Activated naive CD4-positive, alpha-beta T cell treated with anti-CD3 and anti-CD28 coated beads for 36 hours (primary cell): ENCODE measurements at places on chromosomes 7 and 10. TPM values are rescaled to one million over a fixed set of nuclear protein-coding genes. Genes with fewer than 3 reads are reported as not detected.

SLC13A1 gene
- not detected for total RNA-seq

- no peak for DNase-seq
- no peaks in the 10 kb centered on the region for H3K27me3 ChIP-seq
- H3K4me3 ChIP-seq, result no peak overlapping the region
- no peaks in the 10 kb centered on the region for H3K36me3 ChIP-seq
- H3K27ac ChIP-seq, result no peak overlapping the region
- H3K4me1 ChIP-seq, result no peaks in the 10 kb centered on the region
Observed at GRCh38 chr10:64275774-64276173, 754.6 kb downstream of the REEP3 start.

GRCh38 chr10:86345859-86346798, 20.5 kb downstream of the GRID1 start:
- no peaks in the 10 kb centered on the region for H3K4me1 ChIP-seq
- peaks cover 3% of the 10 kb centered on the region for H3K27me3 ChIP-seq
- H3K4me3 ChIP-seq, result no peak overlapping the region
- no peaks in the 10 kb centered on the region for H3K36me3 ChIP-seq
- no peak for DNase-seq
- H3K27ac ChIP-seq, result no peak overlapping the region

GRCh38 chr7:113113912-113114311, 4.4 kb downstream of the SMIM30 start:
- H3K27me3 ChIP-seq, result no peaks in the 10 kb centered on the region
- H3K4me1 ChIP-seq, result peaks cover 12% of the 10 kb centered on the region
- DNase-seq, result peak; percentile 10

EIF5AL1 gene
- total RNA-seq, result 2.6 TPM

DNA sequence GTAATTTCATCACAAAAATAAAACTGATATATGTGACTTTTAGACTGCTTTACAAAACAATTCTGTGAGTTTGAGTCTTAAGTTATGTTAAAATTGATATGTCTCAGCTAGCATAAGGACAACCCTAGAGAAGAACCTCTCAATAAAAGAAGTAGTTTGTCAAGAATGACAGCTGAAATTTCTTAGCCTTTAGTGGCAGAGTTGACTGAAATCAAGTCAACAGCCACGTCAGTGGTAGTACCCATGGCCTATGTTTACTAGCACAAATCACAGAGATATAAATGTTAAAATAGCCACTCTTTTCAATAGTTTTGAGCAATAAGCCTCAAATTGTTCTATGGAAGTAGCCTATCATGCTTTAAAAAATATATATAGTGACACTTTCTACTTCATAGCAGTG, 138.9 kb upstream of the FERD3L start:
- no peaks in the 10 kb centered on the region for H3K4me1 ChIP-seq
- no peak overlapping the region for H3K27ac ChIP-seq
- no peak for DNase-seq
- H3K36me3 ChIP-seq, result no peaks in the 10 kb centered on the region
- no peaks in the 10 kb centered on the region for H3K27me3 ChIP-seq

GRCh38 chr7:137880432-137880831, 33.7 kb upstream of the DGKI start:
- peaks cover 55% of the 10 kb centered on the region for H3K36me3 ChIP-seq
- no peak overlapping the region for H3K4me3 ChIP-seq
- peaks cover 9% of the 10 kb centered on the region for H3K4me1 ChIP-seq
- DNase-seq, result no peak
- no peaks in the 10 kb centered on the region for H3K27me3 ChIP-seq

PDZD8 gene
- total RNA-seq, result 15.8 TPM

EBLN1 gene
- total RNA-seq, result not detected

GRCh38 chr10:19416164-19416563, 367.6 kb downstream of the MALRD1 start:
- H3K4me3 ChIP-seq, result no peak overlapping the region
- no peaks in the 10 kb centered on the region for H3K36me3 ChIP-seq
- DNase-seq, result no peak
- no peaks in the 10 kb centered on the region for H3K4me1 ChIP-seq

TDRD1 gene
- 0.79 TPM for total RNA-seq

CTAGE4 gene
- 1.5 TPM for total RNA-seq

DNA sequence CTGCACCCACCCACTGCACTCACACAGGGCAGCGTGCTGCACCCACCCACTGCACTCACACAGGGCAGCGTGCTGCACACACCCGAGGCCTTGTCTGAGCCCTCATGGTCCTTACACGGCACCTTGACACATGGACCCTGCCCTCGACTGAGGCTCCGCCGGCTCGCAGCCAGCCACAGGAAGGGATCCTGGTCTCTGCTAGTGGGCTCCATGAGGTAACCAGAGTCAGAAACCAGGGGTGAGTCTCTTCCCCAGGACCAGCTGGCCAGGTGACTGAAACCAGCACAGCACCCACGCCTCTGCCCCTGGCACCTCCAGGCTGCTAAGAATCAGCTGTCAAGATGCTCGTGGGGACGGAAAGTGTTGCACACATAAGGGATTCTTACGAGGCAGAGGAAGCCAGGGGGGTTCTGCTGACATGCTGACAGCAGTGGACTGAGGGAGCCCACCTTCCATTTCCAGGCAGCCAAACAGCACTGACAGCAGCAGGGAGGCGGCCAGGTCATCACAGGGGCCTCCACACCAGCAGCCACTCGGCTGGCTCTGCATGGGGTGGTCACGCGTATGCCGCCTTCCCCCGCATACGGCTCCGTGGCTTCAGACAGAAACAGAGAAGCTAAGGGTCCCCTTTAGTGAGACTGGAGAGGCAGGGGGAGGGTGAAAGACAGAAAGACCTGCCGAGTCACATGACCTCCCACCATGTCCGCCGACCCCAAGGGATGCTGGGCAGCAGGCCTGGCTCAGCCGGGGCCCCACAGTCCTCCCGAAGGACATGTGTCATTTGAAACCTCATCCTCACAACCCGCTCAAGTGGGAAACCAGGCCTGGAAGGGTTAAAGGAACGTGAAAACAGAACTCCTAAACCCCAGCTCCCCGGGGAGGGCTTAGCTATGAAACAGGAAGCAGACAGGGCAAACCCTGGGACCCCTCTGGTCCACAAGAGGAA, 34.2 kb downstream of the GPER1 start:
- no peaks in the 10 kb centered on the region for H3K27me3 ChIP-seq
- peaks cover 12% of the 10 kb centered on the region for H3K4me1 ChIP-seq
- H3K36me3 ChIP-seq, result peaks cover 14% of the 10 kb centered on the region
- H3K27ac ChIP-seq, result no peak overlapping the region
- no peak overlapping the region for H3K4me3 ChIP-seq

NKX2-3 gene
- total RNA-seq, result not detected

GRCh38 chr10:102444851-102445250, 6.5 kb downstream of the C10orf95 start:
- no peak overlapping the region for H3K27ac ChIP-seq
- peaks cover 9% of the 10 kb centered on the region for H3K4me1 ChIP-seq
- DNase-seq, result no peak

CHRM2 gene
- not detected for total RNA-seq

RNF133 gene
- not detected for total RNA-seq

LARP4B gene
- total RNA-seq, result 69.3 TPM

DNA sequence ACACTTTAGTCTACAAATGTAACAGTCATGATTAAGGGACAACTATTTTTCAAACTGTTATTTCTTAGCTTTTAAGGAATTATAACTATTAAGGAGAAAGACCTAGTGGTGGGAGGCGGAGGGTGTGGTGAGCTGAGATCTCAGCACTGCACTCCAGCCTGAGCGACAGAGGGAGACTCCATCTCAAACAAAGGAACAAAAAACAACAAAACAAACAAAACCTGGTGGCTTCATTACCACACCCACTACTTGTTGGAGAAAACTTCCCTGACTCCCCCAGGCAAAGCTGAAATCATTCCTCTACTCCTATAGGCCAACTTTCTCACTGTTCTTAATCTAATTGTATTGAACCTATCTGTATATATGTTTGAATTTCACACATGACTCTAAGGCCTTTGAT, 3.2 kb downstream of the POLR1F start:
- H3K27me3 ChIP-seq, result no peaks in the 10 kb centered on the region
- H3K27ac ChIP-seq, result no peak overlapping the region
- DNase-seq, result no peak
- peaks cover 48% of the 10 kb centered on the region for H3K4me1 ChIP-seq
- peaks cover 16% of the 10 kb centered on the region for H3K36me3 ChIP-seq

DNA sequence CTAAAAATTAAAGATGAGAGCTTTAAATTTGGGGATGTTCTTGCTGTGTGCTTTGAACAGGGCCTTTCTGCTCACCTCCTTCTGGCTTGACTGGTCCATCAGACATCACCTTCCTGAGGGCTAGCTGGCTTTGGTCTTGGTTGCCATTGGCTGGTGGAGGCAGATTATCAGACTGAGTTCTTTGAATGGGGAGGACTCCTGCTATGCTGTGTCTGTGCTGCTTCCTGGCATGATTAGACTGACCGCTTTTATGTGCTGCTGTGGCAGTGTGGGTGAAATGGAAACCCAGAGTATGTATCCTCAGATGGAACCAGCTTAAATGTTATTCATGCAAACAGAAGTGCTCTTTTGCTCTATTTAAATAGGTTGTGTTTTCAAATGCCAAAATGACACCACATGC, 341.6 kb downstream of the PCLO start:
- H3K4me1 ChIP-seq, result no peaks in the 10 kb centered on the region
- H3K36me3 ChIP-seq, result no peaks in the 10 kb centered on the region
- no peak overlapping the region for H3K27ac ChIP-seq

DNA sequence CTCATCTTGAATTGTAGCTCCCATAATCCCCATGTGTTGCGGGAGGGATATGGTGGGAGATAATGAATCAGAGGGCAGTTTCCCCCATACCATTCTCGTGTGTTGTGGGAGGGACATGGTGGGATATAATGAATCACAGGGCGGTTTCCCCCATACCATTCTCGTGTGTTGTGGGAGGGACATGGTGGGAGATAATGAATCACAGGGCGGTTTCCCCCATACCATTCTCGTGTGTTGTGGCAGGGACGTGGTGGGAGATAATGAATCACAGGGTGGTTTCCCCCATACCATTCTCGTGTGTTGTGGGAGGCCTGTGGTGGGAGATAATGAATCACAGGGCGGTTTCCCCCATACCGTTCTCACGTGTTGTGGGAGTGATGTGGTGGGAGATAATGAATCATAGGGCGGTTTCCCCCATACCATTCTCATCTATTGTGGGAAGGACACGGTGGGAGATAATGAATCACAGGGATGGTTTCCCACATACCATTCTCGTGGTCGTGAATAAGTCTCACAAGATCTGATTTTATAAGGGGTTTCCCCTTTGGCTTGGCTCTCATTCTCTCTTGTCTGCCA, 271.0 kb downstream of the MAD1L1 start:
- no peaks in the 10 kb centered on the region for H3K27me3 ChIP-seq
- no peak overlapping the region for H3K4me3 ChIP-seq

CLEC5A gene
- total RNA-seq, result not detected

GRCh38 chr10:61244261-61244775, 208.9 kb downstream of the TMEM26 start:
- H3K36me3 ChIP-seq, result no peaks in the 10 kb centered on the region
- no peaks in the 10 kb centered on the region for H3K4me1 ChIP-seq
- H3K27me3 ChIP-seq, result no peaks in the 10 kb centered on the region
- no peak for DNase-seq
- H3K27ac ChIP-seq, result no peak overlapping the region

PDK4 gene
- not detected for total RNA-seq

DNA sequence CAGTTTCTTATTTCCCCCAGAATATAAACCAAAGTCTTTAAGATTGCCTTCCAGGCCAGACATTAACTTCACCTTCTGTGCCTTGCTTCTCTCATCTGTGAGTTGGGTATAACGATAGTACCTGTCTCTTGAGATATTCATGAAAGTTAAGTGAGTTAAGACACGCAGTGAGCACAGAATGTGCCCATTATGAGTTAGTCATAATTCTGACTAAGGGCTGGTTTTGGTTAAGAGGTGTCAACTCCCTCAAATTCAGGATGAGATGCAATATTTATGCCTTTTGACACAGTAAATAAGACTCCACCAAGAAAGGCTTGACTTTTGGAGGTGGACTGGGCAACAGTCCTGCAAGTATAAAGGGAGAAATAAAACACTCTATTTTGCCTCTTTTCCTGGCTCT, 528.7 kb upstream of the IGFBP3 start:
- no peaks in the 10 kb centered on the region for H3K4me1 ChIP-seq
- H3K27ac ChIP-seq, result no peak overlapping the region
- no peak overlapping the region for H3K4me3 ChIP-seq
- H3K36me3 ChIP-seq, result no peaks in the 10 kb centered on the region
- no peaks in the 10 kb centered on the region for H3K27me3 ChIP-seq
- DNase-seq, result no peak

GRCh38 chr7:83365746-83366145, 203.1 kb upstream of the PCLO start:
- H3K4me1 ChIP-seq, result no peaks in the 10 kb centered on the region
- DNase-seq, result no peak
- H3K27ac ChIP-seq, result no peak overlapping the region
- H3K36me3 ChIP-seq, result no peaks in the 10 kb centered on the region
- H3K4me3 ChIP-seq, result no peak overlapping the region

- peak; percentile 83 for DNase-seq
- H3K36me3 ChIP-seq, result no peaks in the 10 kb centered on the region
- no peak overlapping the region for H3K4me3 ChIP-seq
- H3K4me1 ChIP-seq, result peaks cover 37% of the 10 kb centered on the region
- peak overlapping the region; percentile 52 for H3K27ac ChIP-seq
Observed at GRCh38 chr7:50197549-50197948, 104.5 kb upstream of the ZPBP start.

- H3K4me3 ChIP-seq, result no peak overlapping the region
- no peaks in the 10 kb centered on the region for H3K27me3 ChIP-seq
- DNase-seq, result no peak
- no peaks in the 10 kb centered on the region for H3K36me3 ChIP-seq
- no peak overlapping the region for H3K27ac ChIP-seq
Observed at GRCh38 chr7:119696336-119696735, 576.6 kb upstream of the KCND2 start.

ADAP1 gene
- total RNA-seq, result 8.0 TPM

GRCh38 chr7:92025260-92025659, 84.6 kb downstream of the AKAP9 start:
- no peak for DNase-seq
- no peaks in the 10 kb centered on the region for H3K27me3 ChIP-seq
- no peaks in the 10 kb centered on the region for H3K4me1 ChIP-seq
- no peak overlapping the region for H3K4me3 ChIP-seq

GRCh38 chr10:116973371-116973905, 31.5 kb downstream of the SHTN1 start:
- DNase-seq, result no peak
- H3K27me3 ChIP-seq, result peaks cover 6% of the 10 kb centered on the region
- H3K27ac ChIP-seq, result no peak overlapping the region
- no peaks in the 10 kb centered on the region for H3K4me1 ChIP-seq
- H3K4me3 ChIP-seq, result no peak overlapping the region

ABCB4 gene
- not detected for total RNA-seq

DNA sequence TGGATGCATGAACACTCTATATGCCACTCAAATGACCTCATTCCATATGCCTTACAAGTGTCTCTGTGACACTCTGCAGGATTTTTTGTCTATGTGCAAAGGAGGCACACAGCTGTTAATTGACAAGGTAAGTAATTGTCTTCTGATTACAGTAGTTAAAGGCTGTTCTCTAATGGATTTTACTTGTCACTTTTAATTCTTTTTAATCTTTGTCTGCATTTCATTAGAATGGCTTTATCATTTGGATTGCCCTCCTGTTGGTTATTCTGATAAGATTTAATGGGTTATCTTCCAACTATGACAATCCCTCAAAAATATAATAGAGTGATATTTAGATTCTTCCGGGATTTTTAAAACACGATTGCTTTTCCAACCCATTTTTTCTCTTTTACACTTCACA, 290.0 kb upstream of the TEX47 start:
- no peaks in the 10 kb centered on the region for H3K27me3 ChIP-seq
- no peak for DNase-seq
- H3K36me3 ChIP-seq, result no peaks in the 10 kb centered on the region
